ENCODE measurements at places on chromosomes 12 and 14. TPM values are rescaled to one million over a fixed set of nuclear protein-coding genes. Genes with fewer than 3 reads are reported as not detected.

- DNase-seq: peak; percentile 75
Measured at GRCh38 chr12:105748806-105749600, 389.8 kb downstream of the NUAK1 start.

- DNase-seq: no peak
Measured at GRCh38 chr12:66312189-66312588, 9.9 kb downstream of the HELB start.

DNA sequence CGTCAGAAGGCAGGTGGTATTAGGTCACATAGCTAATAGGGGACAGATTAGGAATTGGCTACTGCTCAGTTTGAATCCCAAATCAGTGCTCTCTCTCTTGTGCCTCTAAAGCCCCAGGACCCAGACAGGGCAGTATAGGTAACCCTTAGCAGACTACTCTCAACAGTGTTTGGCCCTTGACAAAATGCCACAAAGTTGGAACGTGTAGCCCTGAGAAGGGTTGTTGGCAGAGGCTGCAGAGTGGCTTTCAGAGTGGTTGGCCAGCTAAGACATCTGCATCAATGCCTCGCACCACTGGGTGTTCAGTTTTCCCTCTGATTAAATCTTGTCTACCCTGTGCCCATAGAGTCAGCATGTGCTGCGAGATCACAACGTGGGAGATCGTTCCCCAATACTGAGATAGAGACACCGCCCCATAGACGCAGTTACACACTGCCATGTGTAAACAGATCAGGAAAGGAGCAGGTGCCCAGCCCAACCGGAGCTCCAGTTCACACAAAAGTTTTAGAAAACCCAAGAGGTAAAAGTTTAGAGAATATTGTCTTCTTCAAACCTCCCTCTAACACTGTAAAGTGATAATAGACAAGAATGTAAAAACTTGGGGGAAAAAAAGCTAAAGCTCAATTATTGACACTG lies 48.3 kb downstream of the EML1 start:
- DNase-seq: no peak

GRCh38 chr14:94615823-94616570 lies 3.8 kb downstream of the SERPINA3 start:
- no peak for DNase-seq

The POTEM gene
- not detected for total RNA-seq
